ENCODE measurements at places on chromosomes 7 and 10.

DNA sequence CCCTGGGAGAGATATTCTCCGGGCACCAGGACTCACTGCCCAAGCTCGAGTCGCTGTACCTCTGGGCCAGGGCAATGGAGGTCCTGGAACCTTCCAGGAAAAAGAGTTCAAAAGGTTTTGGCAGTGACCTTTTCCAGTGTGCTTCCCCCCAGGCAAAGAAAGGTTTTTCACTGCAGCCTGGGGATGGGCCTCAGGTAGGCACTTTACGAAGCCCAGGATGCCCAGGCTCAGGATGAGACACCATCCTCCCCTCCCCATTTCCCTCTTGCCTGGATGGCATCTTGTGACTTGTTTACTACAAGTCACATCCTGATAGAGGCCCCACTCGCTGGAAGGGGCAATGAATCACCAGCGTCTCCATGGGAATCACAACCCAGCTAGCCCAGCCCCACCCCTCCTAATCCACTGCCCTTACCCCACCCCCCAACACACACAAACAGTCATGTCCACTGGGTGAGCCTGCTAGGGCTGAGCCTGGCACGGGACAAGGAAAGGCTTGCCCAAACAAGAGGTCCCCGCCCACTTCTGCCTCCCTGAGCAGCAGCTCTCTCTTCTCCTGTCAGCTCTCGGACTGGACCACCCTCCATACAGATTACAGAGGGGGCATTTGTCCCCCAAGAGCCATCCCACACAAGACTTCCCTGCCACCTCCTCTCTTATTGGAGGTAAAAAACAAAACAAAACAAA lies 93.8 kb upstream of the SMNDC1 start:
- peak; percentile 53 for DNase-seq

GRCh38 chr10:60732807-60733516 lies 45.3 kb upstream of the CDK1 start:
- DNase-seq: no peak

DNA sequence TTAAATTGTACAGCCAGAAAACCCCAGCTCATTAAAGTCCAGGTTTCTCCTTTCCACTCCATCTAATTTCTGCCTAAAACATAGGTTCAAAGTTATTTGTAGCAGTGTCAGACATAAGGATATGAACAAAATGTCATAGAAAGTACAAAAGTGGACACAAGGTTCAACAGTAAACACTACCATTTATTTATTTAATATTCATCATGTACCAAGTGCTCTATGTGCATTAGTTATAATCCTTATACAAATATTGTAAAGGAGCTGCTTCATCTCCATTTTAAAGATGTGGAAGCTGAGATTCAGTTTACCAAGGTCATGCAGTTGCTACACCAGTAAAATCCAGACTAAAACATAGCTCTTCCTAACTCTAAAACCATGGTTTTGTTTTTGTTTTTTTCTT lies 52.0 kb upstream of the CDK1 start:
- DNase-seq: no peak

GRCh38 chr10:31321396-31321941 lies 2.5 kb downstream of the ZEB1 start:
- DNase-seq: no peak

DNA sequence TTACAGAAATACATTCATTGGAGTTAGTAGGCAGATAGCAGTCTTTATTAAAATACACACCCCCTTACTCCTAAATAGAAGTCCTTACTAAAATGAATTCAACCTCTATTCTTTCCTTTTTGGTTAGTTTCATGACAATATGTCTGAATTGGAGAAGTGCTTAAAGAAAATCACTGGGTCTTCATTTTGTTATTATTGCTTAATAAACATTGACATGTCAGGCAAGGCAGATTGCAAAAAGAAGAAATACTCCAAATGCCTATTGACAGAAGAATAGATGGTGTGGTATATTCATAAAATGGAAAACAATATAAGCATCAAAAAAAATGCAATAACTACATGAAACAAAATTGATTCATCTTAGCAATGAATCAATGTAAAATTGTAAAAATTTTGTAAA lies 135.5 kb downstream of the TMEM26 start:
- no peak for DNase-seq
